ENCODE measurements at places on chromosomes 12 and 14.
A peak's percentile ranks its signal among the peaks of the same experiment; 100 is the strongest.

- no peak for DNase-seq
Observed at GRCh38 chr14:25349269-25349668, 299.3 kb upstream of the STXBP6 start.

- DNase-seq: no peak
Observed at GRCh38 chr12:122454739-122455138, 32.3 kb upstream of the CLIP1 start.

DNA sequence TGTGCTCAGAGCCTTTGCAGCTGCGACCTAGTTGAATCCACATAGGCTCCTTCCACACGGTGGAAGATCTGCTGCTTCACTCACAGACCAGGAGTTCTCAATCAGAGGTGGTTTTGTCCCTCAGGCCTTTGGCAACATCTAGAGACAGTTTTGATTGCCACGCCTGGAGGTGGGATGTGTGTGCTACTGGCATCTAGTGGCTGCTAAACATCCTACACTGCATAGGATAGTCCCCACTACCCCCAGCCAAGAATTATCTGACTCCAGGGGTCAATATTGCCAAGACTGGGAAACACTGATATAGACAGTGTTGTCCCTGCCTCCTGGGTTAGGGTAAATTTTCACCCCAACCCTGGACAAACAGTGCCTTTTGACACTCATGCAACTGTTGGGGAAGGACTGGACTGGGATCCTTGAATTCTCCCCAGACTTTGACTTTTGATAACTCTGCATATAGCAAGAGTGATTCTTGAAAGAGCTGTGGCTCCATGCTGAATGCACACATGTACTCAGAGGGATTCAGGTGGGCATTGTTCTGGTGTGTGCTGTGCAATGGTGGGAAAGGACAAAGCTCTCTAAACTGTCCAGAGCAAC, 39.8 kb downstream of the BAZ2A start:
- DNase-seq: peak; percentile 6

GRCh38 chr14:68961781-68962584, 17.1 kb downstream of the ACTN1 start:
- no peak for DNase-seq

GRCh38 chr12:53383258-53383657, 3.3 kb downstream of the SP1 start:
- DNase-seq: no peak

GRCh38 chr12:51788876-51789275, 59.6 kb downstream of the FIGNL2 start:
- DNase-seq: no peak

DNA sequence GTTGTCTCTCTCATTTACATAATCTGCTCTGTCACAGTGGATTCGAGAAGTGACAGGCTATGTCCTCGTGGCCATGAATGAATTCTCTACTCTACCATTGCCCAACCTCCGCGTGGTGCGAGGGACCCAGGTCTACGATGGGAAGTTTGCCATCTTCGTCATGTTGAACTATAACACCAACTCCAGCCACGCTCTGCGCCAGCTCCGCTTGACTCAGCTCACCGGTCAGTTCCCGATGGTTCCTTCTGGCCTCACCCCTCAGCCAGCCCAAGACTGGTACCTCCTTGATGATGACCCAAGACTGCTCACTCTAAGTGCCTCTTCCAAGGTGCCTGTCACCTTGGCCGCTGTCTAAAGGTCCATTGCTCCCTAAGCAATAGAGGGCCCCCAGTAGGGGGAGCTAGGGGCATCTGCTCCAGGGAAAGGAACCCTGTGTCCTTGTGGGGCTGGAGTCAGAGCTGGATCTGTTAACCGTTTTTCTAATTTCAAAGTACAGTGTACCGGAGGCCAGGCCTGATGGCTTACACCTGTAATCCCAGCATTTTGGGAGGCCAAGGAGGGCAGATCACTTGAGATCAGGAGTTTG, 5.1 kb downstream of the ERBB3 start:
- no peak for DNase-seq

DNA sequence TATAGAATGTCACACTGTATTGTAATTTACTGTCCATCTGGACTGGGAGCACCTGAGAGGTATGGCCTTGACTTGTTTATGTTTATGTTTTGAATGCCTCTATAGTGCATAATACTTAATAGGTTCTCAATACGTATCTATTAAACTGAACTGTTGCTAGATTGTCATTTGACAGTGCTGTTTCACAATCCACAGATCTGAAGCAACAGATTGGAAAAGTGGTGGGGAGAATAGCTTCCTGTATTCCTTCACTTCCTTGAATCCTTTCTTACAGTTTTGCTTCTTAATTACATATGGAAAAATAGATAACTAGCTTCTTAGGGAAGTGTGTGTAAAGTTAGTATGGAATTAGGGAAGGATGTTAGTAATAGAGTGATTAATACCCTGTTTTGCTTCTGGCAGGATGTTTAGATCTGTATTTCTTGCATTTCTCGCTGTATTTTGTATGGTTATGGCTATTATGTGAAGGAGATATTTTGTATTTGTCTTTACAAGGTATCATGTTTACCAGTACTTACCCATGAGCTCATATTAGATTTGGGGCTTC, 4.5 kb downstream of the CNOT2 start:
- no peak for DNase-seq

DNA sequence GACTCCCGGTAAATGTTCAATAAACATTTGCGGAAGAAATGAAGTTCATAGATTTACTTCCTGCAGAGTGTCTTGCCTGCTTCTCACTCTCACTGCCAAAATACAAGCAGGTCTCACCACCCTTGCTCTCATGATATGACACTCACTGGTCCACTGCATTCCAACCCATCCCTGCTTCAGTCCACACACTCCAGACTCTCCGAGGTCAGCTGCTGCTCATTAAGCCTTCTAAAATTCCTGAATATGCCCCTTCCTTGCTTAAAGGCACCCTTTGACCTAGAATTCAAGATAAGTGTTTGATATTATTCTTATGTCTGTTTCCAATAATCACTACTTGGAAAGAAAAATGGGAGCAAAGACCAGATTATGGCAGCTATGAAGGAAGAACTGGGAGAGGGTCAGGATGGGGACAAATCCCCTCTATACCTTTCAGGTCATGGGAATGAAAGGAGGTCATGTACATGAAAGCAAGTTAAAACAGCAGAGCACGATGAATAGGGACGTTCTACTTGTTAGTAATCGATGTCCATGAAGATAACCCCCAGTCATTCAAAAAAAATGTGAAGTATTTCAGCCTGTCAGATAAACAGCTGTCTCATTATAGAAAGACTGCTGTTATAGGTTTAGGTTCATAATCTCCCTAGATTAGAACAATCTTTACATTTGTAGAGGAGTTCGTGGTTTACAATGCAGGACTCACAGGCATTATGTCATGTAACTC, 10.5 kb upstream of the NID2 start:
- no peak for DNase-seq

- DNase-seq: no peak
Observed at GRCh38 chr12:63912651-63913050, 68.2 kb downstream of the SRGAP1 start.

DNA sequence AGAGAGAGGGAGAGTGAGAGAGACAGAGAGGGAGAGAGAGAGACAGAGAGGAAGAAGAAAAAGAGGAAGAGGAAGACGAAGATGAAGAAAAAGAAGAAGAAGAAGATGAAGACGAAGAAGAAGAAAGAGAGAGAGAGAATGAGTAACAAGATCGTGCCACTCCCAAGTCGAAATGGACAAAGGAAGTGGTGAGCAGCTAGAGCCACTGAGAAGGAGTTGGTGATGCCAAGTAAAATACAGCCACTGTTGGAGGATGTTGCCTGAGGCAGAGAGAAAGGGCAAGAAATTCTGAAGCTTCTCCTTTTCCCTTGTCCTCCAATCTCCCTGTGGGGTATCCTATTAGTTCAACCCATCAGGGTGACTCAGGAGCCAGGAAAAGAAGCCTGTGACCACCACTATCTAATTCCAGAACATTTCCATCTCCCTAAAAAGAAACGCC, 12.5 kb upstream of the ANAPC5 start:
- DNase-seq: no peak

GRCh38 chr14:69611172-69612013, at the start of gene SUSD6:
Gene SUSD6 (plus strand): TSS chr14:69611596. CDS start chr14:69658593, 46,997 bp downstream.
- DNase-seq: peak; percentile 92

DNA sequence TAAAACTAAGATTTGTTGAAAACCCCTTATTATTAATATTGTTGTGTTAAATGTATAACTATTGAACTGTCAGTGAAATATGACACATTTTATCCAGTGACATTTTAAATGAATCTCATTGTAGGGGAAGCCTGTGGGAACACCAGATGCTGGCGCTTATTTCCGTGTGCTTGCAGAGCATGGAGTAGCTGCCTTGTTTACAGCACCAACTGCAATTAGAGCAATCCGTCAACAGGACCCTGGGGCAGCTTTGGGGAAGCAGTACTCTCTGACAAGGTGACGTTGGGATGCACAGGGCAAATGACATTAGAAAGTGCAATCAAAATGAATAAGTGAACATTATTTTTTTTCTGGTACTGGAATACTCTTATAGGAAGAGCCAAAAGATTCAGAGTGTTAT, 96.8 kb downstream of the ACSS3 start:
- DNase-seq: no peak

DNA sequence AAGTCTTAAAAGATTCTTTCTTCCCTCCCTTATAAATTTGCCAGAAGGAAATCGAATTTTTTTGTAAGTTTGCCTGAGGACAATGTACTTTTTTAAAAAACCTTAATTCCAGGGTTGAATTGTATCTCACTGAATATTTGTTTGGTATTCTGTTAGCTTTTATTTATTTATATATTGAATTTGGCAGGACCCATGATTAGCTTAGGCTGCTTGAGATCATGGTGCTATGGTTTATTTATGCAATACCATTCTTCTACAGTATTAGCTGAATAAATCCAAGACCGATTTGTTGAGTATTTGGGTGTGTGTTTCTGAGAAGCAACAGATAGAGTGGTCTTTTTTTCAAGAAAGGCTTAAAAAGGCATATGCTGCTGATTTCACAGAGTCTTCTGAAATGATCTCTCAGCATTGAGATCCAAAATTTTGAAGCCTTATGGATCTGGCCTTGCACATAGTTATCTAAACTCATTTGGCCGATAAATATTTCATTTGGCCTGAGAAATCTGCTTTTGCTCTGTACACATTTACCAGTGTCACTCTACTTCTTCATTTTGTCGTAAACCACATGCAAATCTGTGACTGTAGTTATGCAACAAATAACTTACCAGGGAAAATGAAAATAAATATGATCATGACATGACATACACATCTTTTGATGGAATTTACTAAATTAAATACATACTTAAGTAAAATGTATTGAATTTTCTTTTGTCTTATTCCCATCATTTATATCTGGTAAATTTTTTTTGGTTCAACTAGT, 265.8 kb upstream of the FLRT2 start:
- DNase-seq: no peak

- DNase-seq: no peak
Observed at GRCh38 chr12:52096332-52097044, 17.0 kb downstream of the SMIM41 start.

All from NCI-H510A treated with DMSO at 0.1 percent for 48 hours (cell line).